ENCODE measurements at places on chromosomes 6 and 20. TPM values are rescaled to one million over a fixed set of nuclear protein-coding genes. Genes with fewer than 3 reads are reported as not detected.

- peaks cover 4% of the 10 kb centered on the region for H3K27me3 ChIP-seq
- no peaks in the 10 kb centered on the region for H3K36me3 ChIP-seq
- DNase-seq, result no peak
- no peak overlapping the region for H3K27ac ChIP-seq
Measured at GRCh38 chr6:17159240-17159639, 57.4 kb downstream of the STMND1 start.

GATA5 gene
- not detected for total RNA-seq

DNA sequence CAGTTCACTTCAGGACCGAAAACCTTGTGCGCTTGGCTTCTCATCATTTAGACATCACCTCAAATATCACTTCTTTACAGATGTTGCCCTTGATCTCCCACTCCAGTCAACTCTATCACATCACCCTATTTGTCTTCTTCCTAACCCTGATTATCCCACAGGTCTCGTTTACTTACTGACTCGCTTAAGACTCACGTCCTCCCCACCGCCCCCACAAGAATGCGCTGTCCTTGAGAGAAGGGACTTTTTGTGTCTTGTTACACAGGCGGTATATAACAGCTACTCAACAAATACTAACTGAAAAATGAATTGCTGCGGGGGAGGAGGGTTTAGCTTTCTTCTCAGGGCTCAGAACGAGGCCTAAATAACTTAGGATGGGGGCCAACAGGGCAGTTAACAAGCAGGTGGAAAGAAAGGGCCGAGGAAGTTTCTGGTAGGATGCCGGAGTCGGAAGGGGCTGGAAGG lies 527 bp downstream of the TOMM34 start:
- H3K27me3 ChIP-seq, result no peaks in the 10 kb centered on the region
- peaks cover 9% of the 10 kb centered on the region for H3K36me3 ChIP-seq
- peak overlapping the region; percentile 85 for H3K27ac ChIP-seq
- H3K4me3 ChIP-seq, result peak overlapping the region; percentile 82
- H3K4me1 ChIP-seq, result peaks cover 10% of the 10 kb centered on the region

DNA sequence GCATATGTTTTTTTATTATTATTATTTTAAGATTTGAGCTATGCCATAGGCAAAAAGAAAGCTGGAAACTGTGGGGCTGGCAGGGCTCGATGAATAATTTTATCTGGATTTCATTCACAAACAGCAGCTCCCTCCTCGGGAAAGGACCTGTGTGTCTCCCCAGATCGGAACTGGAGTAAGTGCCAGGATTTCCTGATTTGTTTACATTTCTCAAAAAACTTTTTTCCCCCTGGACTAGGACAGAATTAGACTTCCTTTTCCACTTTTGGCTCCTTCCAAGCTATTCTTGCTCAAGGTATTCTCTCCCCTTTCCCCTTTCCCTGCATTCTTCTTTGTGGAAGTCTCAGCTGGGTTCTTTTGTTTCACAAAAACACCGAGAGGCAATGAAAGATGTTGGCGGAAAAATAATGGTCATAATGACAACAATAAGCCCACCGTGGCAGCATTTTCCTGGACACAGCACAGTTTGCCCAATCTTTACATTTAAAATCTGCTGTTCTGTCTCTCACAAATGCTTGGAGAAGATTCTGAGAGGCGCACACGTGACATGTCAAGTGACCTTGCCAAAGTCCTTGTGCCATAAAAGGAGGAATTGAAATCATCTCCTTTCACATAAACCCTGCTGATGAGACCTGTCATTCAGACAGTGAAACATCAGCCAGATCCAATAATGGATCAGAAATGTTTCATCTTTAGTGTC lies 85.8 kb upstream of the PREP start:
- H3K27ac ChIP-seq, result peak overlapping the region; percentile 67
- H3K4me1 ChIP-seq, result peaks cover 49% of the 10 kb centered on the region

AIF1 gene
- total RNA-seq, result 30.7 TPM

- H3K36me3 ChIP-seq, result peaks cover 25% of the 10 kb centered on the region
- no peaks in the 10 kb centered on the region for H3K27me3 ChIP-seq
- H3K4me1 ChIP-seq, result peaks cover 9% of the 10 kb centered on the region
- no peak for DNase-seq
Measured at GRCh38 chr20:33832103-33832804, 21.1 kb downstream of the CHMP4B start.

- H3K36me3 ChIP-seq, result no peaks in the 10 kb centered on the region
- H3K4me1 ChIP-seq, result no peaks in the 10 kb centered on the region
- no peak for DNase-seq
- H3K27ac ChIP-seq, result no peak overlapping the region
Measured at GRCh38 chr20:42739683-42740082, 450.0 kb downstream of the PTPRT start.

ANKRD66 gene
- total RNA-seq, result not detected

DNA sequence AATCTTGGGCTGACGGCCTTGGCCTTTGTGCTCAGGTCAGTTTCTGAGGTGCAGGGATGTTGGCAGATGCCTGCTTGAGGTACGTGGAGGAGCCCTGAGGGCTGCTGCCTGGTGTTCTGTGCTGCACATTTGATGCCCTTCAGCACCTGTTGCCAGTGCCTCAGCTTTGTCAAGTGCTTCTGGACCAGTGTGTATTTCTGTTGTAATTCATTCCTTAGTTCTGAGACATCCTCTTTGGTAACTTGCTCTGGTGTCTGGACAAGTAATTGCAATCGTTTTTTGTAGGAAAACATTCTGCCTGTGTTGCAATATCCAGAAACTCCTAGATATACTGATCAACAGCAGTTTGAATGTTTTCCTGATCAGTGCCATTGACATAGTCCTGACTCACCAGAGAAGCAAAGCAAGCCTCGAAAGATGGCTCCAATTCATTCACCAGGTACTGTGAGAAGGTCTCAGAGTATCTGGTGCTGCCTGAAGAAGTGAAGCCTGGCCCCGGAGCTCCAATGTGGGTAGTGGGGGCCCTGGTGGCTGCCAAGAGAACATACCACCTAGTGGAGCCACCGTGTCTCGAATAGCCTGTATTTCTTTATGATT lies 26.7 kb downstream of the ZNF337 start:
- H3K4me3 ChIP-seq, result no peak overlapping the region
- peaks cover 6% of the 10 kb centered on the region for H3K36me3 ChIP-seq
- H3K27ac ChIP-seq, result no peak overlapping the region
- no peak for DNase-seq

PDYN gene
- total RNA-seq, result not detected

DNA sequence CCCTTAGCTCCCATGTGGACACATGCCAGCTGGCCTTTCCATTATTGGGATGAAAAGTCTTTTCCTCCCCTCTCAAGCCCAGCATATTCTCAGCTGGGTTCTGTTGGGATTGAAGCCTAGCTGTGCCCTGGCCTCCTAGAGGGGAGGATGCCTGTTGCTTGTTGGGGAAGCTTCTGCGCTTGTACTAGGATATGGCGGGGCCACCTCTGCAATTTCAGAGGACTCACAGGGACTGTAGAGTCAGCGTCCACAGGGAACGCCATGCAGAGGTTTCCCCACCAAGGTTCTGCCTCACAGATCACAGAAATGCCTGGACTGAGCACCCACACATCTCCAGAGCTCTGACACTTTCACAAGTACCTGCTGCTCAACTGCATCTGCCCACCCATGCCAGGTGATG lies 288.7 kb upstream of the FOXQ1 start:
- H3K4me3 ChIP-seq, result no peak overlapping the region
- no peaks in the 10 kb centered on the region for H3K36me3 ChIP-seq

DNA sequence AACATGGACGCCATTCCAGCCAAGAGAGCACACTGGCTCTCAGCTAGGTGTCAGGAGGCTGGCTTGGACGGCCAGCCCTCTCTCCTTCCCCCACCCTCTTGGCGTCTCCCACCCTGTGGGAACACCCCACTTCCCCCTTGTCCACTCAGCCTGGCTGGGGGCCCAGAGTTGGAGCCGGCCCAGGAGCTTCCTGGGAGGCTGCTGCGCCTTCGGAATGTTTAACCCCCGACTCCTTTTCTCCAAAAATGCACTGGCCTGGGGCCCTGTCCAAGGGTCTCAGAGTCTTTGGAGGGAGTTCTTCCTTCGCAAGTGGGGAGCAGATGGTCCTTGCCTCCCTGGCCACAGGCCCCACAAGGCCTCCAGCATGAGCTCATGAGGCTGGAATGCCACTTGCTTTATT lies 4.1 kb downstream of the ADAM33 start:
- peaks cover 15% of the 10 kb centered on the region for H3K27me3 ChIP-seq
- H3K4me3 ChIP-seq, result no peak overlapping the region
- peaks cover 30% of the 10 kb centered on the region for H3K4me1 ChIP-seq
- no peak for DNase-seq
- no peaks in the 10 kb centered on the region for H3K36me3 ChIP-seq
- peak overlapping the region; percentile 84 for H3K27ac ChIP-seq

NEDD9 gene
- 12.7 TPM for total RNA-seq

DNA sequence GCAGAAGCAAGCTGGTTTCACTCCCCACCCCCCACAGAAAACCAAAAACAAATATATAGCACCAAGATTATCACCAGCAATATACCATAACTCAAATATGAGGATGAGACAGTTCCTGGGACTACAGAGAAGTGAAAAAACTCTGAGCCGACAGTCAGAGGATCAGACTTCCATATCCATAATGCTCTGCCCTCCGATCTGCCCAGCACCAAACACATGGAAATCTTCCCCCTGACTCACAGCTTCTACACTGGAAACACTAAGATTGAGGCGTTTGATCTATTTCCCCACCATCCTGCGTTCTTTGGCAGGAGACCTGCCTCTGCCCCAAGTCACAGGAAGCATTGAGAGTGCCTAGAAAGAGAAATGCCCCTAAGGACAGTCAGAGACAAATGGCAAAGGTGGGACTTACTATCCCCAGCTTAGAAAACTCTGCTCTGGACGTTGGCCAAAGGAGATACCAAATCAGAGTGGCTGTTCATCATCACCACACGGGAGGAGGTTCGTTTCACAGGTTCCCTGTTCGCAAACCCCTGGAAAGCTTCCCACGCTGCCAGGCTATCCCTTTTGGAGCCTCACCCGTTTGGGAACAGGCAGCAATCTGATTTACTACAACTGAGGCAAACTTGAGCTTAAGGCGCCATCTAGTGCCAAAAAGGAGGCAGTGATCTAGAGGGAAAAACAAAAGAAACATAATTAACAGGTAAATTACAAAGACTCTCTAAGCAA lies 48.7 kb upstream of the SRSF6 start:
- H3K4me3 ChIP-seq, result no peak overlapping the region
- no peaks in the 10 kb centered on the region for H3K36me3 ChIP-seq
- no peaks in the 10 kb centered on the region for H3K4me1 ChIP-seq
- no peak for DNase-seq
- H3K27me3 ChIP-seq, result no peaks in the 10 kb centered on the region

DNA sequence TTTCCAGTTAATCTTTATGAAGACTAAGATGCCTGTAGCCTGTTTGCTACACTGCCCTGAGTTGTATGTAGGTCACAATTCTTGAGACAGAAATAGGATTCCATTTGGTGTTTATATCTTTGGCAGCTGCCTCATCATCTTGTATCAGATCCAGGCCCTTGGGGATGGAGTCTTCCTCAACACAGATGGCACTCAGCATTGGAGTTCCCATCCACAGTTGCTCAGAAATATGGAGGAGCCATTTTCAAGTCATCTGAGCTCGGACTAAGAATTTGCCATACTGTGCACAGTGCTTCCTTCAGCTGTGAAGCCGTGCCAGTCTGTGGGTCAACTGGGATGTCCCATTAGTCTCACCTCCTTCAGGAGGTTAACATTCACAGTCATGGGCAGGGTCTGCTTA lies 156.6 kb downstream of the ZDHHC14 start:
- no peak overlapping the region for H3K4me3 ChIP-seq
- H3K4me1 ChIP-seq, result peaks cover 45% of the 10 kb centered on the region
- H3K27me3 ChIP-seq, result no peaks in the 10 kb centered on the region
- no peak overlapping the region for H3K27ac ChIP-seq

- no peak for DNase-seq
- H3K36me3 ChIP-seq, result no peaks in the 10 kb centered on the region
- no peak overlapping the region for H3K27ac ChIP-seq
- no peaks in the 10 kb centered on the region for H3K27me3 ChIP-seq
- H3K4me3 ChIP-seq, result no peak overlapping the region
- H3K4me1 ChIP-seq, result no peaks in the 10 kb centered on the region
Measured at GRCh38 chr6:157449610-157450009, 68.6 kb downstream of the ZDHHC14 start.

DNA sequence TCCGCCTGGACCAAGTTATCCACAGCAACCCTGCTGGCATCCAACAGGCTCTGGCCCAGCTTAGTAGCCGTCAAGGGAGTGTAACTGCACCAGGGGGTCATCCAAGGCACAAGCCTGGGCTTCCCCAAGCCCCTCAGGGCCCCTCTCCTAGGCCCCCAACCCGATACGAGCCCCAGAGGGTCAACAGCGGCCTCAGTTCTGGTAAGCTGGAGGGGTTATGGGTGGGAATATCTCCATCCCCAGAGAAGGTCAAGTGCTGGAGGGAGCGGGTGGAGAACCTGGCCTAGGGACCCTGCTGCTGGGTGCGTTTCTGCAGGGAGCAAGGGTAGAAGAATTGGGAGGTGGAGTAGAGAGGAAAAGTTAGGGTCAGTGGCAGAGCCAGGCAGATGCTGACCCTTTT lies 12.9 kb downstream of the PRRC2A start:
- no peak overlapping the region for H3K27ac ChIP-seq
- no peak overlapping the region for H3K4me3 ChIP-seq
- H3K27me3 ChIP-seq, result no peaks in the 10 kb centered on the region
- H3K4me1 ChIP-seq, result no peaks in the 10 kb centered on the region
- no peak for DNase-seq

- no peaks in the 10 kb centered on the region for H3K27me3 ChIP-seq
- no peak for DNase-seq
- no peaks in the 10 kb centered on the region for H3K4me1 ChIP-seq
Measured at GRCh38 chr6:36347621-36348020, 10.9 kb upstream of the BNIP5 start.

- no peaks in the 10 kb centered on the region for H3K36me3 ChIP-seq
- no peaks in the 10 kb centered on the region for H3K27me3 ChIP-seq
- H3K4me3 ChIP-seq, result no peak overlapping the region
- DNase-seq, result no peak
- no peaks in the 10 kb centered on the region for H3K4me1 ChIP-seq
Measured at GRCh38 chr6:96213784-96214183, 198.0 kb downstream of the FUT9 start.

OARD1 gene
- total RNA-seq, result 15.3 TPM

GRCh38 chr6:144777249-144777648 lies 492.1 kb downstream of the UTRN start:
- no peak for DNase-seq
- H3K4me1 ChIP-seq, result no peaks in the 10 kb centered on the region
- H3K27me3 ChIP-seq, result no peaks in the 10 kb centered on the region

Measured in esophagus squamous epithelium (tissue), 5 donors.